ENCODE measurements at places on chromosomes 3 and 15.

- DNase-seq: no peak
Measured at GRCh38 chr3:54628888-54629441, 298.9 kb downstream of the LRTM1 start.

GRCh38 chr3:172317984-172318383, 130.3 kb downstream of the GHSR start:
- DNase-seq: no peak

GRCh38 chr3:193240850-193241706, at the start of gene PLAAT1:
Gene PLAAT1, plus strand, starts transcription at chr3:193241222. Its CDS starts 14,429 bp downstream, at chr3:193255651.
- peak; percentile 70 for DNase-seq

DNA sequence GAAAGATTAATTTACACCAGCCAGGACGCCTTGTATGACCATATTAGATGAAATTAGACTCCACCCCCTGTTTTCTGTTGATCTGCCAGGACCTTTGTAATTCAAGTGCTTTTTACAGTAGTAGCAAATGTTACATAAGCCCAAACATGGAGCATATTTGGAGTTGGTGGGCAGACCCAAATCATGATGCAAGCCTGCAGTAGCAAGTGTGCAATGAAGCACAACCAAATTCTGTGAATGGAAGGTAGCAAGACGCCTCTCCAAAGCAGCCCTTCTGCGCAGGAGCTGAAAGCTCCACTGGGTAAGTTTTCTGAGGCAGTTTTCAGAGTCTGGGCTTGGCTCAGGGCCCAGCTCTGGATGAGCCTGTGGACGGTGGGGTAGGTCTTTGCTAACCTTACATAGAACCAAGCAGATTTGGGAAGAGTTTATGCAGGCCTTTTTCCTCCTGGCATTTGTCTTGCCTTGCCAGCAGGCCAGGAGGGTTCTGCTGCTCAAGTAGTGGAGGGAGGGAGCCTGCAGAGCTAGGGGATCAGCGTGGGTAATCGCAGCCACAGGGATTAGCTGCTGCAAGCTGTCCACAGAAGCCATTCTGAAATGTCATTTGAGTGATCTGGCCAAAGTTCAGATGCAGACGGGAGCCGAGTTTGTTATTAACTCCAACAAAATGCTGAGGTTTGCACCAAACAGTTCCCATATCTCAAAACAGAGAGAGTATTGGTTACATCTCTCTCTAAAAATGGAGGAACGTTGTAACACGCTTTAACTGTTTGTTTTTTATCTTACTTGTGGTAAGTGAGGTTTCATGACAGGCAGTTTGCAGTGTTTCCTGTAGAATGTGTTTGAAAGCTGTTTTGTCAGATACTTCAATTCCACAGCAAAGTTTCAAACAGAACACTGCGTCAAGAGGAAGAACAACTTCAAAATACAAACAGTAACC, 55.4 kb downstream of the PSMD6 start:
- DNase-seq: no peak

GRCh38 chr15:92098869-92099268, 245.4 kb downstream of the SLCO3A1 start:
- no peak for DNase-seq

GRCh38 chr15:52263563-52264282, 31.9 kb downstream of the MYO5C start:
- DNase-seq: no peak

- no peak for DNase-seq
Measured at GRCh38 chr15:39792025-39792843, 9.6 kb upstream of the FSIP1 start.
